AML-193 (cell line): ENCODE measurements at places on chromosomes 16 and 17.

DNA sequence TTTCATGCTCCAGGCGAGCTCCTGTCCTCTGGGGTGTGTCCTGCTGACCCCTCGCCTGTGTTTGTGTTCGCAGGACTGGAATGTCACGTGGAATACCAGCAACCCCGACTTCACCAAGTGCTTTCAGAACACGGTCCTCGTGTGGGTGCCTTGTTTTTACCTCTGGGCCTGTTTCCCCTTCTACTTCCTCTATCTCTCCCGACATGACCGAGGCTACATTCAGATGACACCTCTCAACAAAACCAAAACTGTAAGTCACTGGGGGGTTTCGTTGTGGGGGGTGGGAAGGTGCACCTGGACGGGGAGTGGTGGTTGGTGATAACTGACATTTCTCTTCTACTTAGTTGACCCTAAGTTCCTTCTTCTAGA lies 58.3 kb downstream of the ABCC1 start:
- DNase-seq = no peak

- no peak for DNase-seq
Measured at GRCh38 chr17:3594976-3595375, 14.2 kb downstream of the TRPV1 start.

DNA sequence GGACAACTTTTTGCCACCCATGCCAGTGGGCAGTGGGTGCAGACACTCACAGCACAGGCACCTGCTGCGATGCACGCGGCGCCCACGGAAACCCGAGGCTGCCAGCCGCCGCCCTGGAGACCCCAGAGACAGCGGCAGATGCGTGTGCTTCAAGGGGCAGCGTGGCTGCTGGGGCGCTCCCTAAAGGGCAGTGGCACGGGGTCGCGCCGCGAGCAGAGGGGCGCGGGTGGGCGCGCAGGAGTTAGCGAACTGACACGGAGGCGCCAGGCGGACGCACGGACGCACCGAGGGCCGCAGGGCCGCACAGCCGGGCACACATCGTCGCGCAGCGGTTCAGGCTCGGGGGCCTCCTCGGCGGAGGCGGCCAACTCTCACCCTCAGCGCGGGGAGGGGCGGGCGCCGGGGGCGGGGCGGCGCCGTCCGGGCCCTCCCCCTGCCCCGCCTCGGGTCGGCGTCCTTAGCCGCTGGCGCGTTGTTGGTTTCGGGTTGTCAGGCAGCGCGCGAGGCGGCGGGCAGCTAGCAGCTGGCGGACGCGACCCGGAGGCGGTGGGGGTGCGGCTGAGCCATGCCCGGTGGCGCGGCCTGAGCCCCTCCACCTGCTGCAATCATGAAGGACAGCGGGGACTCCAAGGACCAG lies at the start of gene KIF19:
KIF19 (plus strand) TSS at position 484 of the 637 bp plus-strand sequence; CDS start at position 608, 124 bp downstream.
- DNase-seq = no peak

- DNase-seq = no peak
Measured at GRCh38 chr17:15354256-15354655, 12.9 kb upstream of the TEKT3 start.

- no peak for DNase-seq
Measured at GRCh38 chr16:11170696-11171447, 85.1 kb downstream of the SOCS1 start.

GRCh38 chr17:13403982-13404946 lies 197.5 kb downstream of the HS3ST3A1 start:
- no peak for DNase-seq

- DNase-seq = no peak
Measured at GRCh38 chr16:87674419-87674818, 72.1 kb downstream of the JPH3 start.

DNA sequence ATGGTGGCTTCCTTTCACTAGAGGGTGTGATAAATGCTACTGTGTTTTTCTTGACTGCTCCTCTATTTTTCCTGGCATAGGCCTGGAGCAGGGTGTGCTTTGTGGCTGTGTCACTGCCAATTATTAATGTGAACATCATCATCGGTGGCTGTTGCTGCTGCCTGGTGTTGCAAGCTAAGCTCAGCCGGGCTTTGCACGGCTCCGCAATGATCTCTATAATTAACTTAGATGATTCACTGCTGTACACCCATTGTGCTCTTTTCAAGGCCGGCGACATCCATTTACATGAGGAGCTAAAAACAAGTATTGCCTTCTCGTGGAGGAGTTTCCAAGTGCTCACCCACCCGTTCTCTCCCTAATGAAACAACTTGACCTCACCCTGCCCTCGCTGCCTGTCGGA lies 160.1 kb upstream of the IRX3 start:
- DNase-seq = no peak

- peak; percentile 4 for DNase-seq
Measured at GRCh38 chr17:7478276-7479212, 887 bp downstream of the ZBTB4 start.

GRCh38 chr17:56031636-56032035 lies 121.6 kb upstream of the ANKFN1 start:
- no peak for DNase-seq

GRCh38 chr16:53235851-53236250 lies 181.1 kb downstream of the CHD9 start:
- DNase-seq = no peak

- DNase-seq = no peak
Measured at GRCh38 chr17:19743101-19744100, 4.7 kb downstream of the ALDH3A1 start.

DNA sequence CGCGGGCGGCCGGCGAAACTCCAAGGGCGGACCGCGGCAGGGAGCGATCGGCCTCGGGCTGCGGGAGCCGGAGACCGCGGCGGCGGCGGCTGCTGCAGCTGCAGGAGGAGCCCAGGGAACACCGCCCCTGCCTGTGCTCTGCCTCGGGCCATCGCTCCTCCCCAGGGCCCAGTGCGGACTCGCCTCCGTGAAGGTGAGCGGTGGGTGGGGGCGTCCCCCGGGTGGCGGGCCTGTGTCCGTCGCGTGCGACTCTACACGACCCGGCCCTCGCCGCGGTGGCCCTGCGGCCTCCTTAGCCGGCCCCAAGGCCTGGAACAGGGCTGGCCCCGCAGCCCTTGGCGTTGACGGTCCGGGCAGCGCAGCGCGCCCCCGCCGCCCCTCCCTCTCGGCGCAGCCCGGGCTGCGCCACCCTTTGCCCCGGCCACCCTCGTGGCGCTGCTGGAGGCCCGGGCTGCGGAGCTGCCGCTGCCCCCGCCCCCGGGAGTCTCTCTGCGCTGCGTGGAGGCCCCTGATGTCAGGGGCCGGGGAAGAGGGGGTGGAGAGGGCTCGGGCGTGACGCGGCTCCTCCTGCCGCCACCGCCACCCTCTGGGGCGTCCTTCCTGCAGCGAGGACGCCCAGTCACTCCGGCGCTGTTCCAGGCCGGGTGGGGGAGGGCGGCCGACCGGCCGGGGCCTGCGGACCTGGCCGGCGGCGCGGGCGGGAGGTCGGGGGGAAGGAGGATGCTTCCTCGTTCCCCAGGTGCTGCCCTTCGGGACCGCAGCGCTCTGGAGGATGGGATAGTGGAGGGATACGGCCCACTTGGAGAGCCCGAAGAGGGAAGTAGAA lies 485 bp downstream of the DYNLL2 start:
- peak; percentile 40 for DNase-seq
